Stimulated activated CD8-positive, alpha-beta memory T cell treated with anti-CD3 and anti-CD28 coated beads, Interleukin-12 subunit alpha, Interleukin-12 subunit beta, amount 100 ng/mL, for 1 hour (primary cell): ENCODE measurements at places on chromosomes 5 and 9.

GRCh38 chr5:69271376-69271775, 36.7 kb downstream of the CDK7 start:
- DNase-seq, result no peak

- DNase-seq, result no peak
Observed at GRCh38 chr5:66515209-66515608, 81.0 kb upstream of the MAST4 start.

- no peak for DNase-seq
Observed at GRCh38 chr5:129243039-129243438, 148.5 kb downstream of the ISOC1 start.

GRCh38 chr9:12817702-12818101, 42.9 kb downstream of the LURAP1L start:
- DNase-seq, result no peak

DNA sequence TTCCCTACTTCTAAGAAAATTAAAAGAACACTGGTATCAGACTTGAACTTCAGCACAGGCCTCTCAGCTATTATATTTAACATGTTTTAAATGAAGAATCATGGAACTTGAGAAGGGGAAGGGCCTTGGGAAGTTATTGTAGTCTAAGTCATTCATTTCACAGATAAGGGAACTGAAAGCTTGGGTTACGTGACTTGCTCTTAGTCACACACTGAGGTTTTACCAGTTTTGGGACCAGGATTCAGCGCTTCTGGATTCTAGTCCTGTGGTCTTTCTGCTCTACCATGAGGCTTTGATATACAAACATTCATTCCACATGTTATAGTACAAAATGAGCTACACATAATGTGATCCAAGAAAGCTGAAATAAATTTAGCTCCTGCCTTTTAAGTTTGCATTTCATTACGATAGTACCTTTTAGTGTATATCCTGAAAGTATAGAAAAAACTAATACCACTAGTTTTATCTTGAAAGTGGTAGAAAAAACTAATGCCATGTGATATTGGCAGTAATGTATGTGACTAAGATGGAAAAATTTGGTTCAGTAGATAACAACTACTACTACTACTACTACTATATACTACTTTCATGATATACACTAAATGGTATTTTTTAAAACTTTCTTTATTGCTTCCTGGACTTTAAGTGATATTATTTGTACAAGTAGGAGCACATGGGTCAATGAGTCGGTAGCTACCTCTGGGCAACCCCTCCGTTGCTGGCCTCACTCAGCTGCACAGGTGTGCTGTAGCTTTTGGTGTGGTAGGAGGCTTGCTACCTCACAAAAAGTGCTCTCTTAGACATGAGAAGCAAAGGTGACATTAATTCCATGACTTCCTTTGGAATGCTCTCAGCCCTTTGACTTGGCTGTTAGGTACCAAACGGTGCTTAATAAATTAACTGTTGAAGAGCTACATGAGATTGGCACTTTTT, 40.7 kb downstream of the F2RL2 start:
- DNase-seq, result no peak

- DNase-seq, result no peak
Observed at GRCh38 chr5:135604056-135604455, 25.3 kb upstream of the CXCL14 start.

GRCh38 chr9:5643005-5643624, 14.2 kb downstream of the RIC1 start:
- no peak for DNase-seq

GRCh38 chr9:137493364-137494103, 34.4 kb upstream of the NSMF start:
- DNase-seq, result no peak

GRCh38 chr9:91181541-91181940, 180.2 kb downstream of the AUH start:
- no peak for DNase-seq

- no peak for DNase-seq
Observed at GRCh38 chr5:74314906-74315305, 325.6 kb downstream of the ENC1 start.

DNA sequence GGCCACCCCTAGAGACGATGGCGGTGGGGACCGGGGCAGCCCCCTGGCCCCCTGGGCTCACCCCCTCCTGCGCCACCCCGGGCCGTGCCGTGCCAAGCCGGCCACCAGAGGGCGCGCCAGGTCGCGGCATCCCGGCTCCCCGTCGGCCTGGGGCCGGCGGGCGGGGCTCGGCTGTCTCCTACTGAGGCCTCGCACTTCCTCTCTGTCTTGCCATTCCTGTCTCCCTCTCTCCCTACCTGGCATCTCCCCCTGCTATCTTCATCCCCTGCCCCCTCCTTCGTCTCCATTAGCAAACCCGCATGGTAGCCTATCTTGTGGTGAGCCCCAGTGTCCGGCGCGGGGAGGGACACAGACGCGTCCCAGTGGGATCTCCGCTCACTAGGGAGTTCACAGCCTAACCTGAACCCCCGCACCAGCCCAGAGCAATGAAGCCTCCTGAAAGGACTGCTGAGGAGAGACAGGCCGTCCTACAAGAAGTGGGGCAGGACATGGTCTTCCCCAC, 29.8 kb upstream of the FABP6 start:
- DNase-seq, result peak; percentile 52

DNA sequence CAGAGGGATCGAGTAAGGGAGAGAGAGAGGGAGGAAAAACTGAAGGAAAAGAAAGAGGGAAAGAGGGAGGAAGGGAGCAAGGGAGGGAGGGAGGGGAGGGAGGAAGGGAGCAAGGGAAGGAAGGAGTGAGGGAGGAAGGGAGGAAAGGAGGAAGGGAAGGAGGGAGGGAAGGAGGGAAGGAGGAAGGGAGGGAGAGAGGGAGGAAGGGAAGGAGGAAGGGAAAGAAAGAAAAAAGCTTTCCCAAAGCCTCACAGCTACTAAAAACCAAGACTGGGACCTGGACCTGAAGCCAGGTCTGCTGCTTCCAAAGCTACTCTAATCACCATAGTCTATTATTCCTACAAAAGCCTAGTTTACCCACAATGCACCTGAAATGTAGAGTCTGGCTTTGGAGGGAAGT, 259.8 kb upstream of the WWC1 start:
- no peak for DNase-seq

DNA sequence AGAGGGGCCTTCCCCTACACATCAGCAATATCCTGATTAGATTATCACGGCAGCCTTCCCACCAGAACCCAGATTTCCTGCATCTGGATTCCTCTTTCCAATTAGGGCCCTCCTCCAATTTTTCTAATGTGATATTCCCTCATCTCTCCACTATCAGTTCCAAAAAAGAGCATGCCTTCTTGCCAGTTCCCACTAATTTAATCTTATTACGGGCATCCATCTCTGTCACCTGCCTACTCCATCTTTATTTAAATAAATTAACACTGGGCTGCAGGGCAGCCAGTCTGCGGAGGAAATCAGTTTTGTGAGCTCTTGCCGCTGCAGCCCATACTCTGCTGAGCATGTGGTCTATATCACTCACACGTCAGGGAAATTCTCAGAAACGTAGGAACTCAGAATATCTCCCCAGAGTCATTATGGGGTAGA, 16.6 kb upstream of the FBP2 start:
- no peak for DNase-seq

DNA sequence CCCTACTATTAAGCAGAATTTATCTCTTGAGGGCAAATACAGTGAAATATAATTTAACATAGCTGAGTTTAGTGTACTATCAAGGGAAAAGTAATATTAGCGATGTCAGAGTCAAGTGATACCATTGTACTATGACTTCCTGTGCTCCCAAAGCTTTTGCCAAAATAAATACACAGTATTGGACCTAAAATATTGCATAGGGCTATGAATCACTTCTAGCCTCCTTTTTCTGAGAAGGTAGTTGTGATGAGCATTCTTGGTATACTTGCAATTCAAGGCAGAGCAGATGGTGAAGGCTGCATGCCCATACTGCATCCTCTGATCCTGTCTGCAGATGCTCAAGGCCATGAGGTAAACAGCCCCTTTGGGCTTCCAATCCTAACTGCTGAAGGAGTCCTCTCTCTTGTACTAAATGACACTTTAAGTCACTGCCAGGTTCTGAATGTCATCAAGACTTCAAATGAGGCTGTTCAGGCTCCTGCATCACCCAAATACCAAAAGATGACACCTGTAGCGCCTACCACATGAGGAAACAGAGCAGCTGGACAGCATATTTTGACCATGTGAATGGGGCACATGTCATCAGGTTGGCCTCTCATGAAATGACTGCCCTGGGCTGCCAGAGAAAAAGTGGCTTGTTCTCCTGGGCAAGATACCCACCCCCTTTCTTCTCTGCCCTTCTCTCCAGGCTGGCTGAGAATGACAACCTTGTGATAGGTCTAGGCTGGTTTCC, 29.7 kb upstream of the PPP2CA start:
- DNase-seq, result no peak

GRCh38 chr9:116765011-116765410, 77.9 kb downstream of the TRIM32 start:
- no peak for DNase-seq

GRCh38 chr5:116442931-116443551, 131.6 kb downstream of the SEMA6A start:
- DNase-seq, result no peak

GRCh38 chr5:157232706-157233105, 33.2 kb upstream of the CYFIP2 start:
- DNase-seq, result no peak

- no peak for DNase-seq
Observed at GRCh38 chr5:99674101-99674500, 745.3 kb upstream of the CHD1 start.

DNA sequence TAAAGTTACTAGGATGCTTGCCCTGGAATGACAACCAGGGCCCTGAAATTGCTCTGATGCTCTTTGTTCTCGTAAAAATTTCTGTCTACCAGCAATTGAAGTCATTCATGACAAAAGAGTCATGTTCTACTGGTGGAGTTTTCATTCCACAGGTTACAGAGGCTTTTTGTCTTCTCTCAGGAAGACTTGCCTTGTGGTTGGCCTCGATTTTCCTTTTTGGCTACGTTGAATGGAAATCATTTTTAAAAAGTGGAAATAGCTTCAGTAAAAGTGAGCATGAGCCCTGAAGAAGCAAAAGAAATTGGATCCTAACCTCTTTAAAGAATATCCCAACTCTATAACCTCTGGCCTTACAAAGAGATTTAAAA, 255.2 kb downstream of the AOPEP start:
- no peak for DNase-seq

DNA sequence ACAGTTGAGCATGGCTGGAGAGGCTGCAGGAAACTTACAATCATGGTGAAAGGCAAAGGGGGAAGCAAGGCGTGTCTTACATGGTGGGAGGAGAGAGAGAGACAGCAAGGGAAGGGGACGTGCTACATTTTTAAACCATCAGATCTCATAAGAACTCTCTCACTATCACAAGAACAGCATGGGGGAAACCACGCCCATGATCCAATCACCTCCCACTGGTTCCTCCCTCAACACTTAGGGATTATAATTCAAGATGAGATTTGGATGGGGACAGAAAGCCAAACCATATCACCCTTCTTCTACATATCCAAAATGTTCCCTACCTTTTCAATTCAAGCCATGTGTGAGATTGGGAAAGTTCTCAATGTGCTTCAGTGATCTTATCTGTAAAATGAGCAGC, 22.9 kb upstream of the GLRX start:
- no peak for DNase-seq

DNA sequence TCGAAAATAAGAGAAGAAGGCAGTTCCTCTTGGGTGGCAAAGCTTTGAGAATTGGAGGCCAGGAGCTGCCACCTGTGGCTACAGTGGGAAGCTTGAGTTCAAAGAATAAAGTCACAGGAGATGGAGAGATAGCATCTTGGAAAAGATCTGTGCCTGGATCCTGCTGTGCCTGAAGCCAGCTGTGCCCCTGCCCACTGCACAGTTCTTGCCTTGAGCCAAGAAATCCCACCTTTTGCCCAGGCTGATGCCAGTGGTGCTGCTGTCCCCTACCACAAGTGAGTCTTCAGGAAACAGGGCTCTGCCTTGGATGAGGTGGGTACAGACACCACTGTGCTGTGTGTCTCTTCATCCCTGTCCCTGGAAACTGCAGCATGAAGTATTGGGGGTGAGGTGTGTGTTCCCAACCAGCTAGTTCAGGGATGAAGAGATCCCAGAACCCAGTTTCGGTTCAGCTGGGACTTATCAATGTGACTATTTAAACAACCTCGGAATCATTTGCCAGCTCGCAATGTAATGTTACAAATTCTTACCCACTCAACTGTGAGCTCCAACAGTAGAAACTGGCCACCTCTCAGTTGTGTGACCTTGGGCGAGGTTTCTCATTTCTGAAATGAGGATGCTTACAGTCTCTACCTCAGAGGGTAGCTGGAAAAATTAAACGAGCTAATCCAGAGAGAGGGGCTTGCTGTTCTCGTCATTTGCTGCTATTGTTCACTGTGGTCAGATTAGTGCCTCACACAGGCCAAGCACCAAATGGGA, 5.9 kb downstream of the IER5L start:
- DNase-seq, result no peak

DNA sequence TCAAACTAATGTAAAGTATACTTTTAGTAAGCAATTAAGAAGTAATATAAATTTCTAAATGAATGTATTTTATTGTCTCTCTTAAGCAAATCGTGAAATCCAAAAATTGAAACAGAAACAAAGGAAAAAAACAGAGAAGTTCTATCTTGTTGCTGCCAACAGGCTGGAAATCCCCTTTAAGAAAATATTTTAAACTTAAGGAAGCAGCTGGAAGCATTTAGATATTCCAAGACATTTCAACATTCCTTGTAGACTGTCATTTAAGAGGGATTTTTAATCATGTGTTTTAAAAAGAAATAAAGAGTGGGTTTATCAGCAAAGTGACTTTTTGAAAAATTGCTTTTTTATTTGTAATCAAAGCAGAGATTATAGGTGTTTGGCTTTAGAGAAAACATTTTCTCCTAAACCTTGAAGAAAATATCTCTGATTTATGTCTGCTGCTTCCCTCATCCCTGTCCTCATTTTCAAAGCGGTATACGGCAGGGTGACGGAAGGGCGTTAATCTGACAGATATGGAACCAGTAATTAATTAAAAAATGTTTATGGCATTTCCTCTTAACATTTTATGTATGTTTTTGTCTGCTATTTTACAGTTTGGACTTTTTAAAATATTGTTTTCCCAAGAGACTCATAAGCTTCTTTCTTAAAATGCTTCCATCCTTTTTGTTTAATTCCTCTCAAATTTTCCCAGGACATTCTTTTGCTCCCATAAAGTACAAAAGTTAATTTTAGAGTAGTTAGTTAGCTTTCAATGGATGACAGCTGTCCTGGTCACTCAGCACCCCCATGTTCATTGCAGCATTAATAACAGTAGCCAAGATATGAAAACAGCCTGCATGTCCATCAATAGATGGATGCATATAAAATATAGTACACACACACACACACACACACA, 245.6 kb downstream of the LURAP1L start:
- no peak for DNase-seq

DNA sequence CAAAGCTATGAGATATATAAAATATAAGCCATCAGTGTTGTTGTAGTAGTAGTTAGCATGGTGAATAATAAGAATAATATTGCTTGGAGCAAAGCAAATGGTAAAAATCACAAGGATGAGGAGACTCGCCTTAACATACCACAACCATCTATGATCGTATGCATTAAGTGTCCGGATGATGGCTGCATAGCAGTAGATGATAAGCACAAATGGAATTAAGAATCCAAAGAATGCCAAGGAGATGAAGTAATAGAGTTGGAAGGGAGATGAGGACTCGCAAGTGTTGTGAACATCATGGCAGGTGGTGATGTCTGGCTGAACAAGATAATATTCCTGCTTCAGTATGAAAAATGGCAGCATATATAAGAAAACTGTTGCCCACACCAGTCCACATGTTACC, 5.5 kb downstream of the F2RL2 start:
- no peak for DNase-seq
